ENCODE measurements at places on chromosomes 7 and 10. TPM values are rescaled to one million over a fixed set of nuclear protein-coding genes. Genes with fewer than 3 reads are reported as not detected.

DNA sequence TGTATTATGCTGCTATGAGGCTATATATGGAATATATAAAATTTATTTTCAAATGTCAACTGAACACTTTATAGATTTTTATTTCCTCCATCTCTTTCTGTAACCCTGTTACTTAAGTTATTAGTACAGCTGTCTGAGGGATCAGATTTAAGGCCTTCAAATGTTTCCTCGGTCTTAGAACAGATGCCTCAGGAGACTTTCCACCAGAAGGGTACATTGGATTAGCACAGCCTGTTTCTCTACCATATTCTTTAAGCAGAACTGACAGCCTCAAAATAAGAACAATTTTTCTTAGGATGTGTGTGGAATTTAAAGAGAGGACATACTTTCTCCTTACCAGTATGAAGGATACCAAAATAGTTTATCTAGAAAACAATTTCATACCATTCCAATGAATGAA lies 53.0 kb upstream of the HGF start:
- no peaks in the 10 kb centered on the region for H3K36me3 ChIP-seq
- DNase-seq, result no peak
- H3K27ac ChIP-seq, result no peak overlapping the region
- no peak overlapping the region for H3K4me3 ChIP-seq

CDHR1 gene
- total RNA-seq, result 0.66 TPM

- no peak overlapping the region for H3K4me3 ChIP-seq
- peaks cover 20% of the 10 kb centered on the region for H3K4me1 ChIP-seq
- peaks cover 5% of the 10 kb centered on the region for H3K27me3 ChIP-seq
- no peaks in the 10 kb centered on the region for H3K36me3 ChIP-seq
- no peak overlapping the region for H3K27ac ChIP-seq
- no peak for DNase-seq
Observed at GRCh38 chr7:159023206-159023605, 121.5 kb downstream of the VIPR2 start.

DNA sequence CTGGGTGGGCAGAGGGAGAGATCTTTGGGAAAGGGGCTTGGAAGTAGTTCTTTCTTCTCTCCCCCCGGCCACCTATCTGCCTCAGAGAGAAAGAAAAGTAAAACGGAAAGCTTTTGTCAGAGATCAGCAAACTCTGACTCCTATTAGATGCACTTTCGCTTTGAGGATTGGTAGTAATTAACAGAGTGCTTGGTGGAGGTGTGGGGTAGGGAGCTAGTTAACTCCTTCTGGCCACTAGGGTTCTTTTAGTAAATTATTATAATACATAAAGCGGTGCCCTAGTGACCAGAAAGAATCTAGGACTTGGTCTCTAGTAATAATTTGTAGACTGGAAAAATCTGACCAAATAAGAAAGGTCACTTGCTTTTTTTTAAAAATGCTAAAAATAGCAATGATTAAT lies 54.6 kb downstream of the CPVL start:
- peaks cover 16% of the 10 kb centered on the region for H3K4me1 ChIP-seq
- peak overlapping the region; percentile 77 for H3K4me3 ChIP-seq
- H3K36me3 ChIP-seq, result no peaks in the 10 kb centered on the region
- peaks cover 3% of the 10 kb centered on the region for H3K27me3 ChIP-seq
- no peak overlapping the region for H3K27ac ChIP-seq
- no peak for DNase-seq

- H3K27me3 ChIP-seq, result no peaks in the 10 kb centered on the region
- H3K27ac ChIP-seq, result no peak overlapping the region
- no peak overlapping the region for H3K4me3 ChIP-seq
- H3K4me1 ChIP-seq, result no peaks in the 10 kb centered on the region
- DNase-seq, result no peak
Observed at GRCh38 chr7:19275000-19275399, 129.8 kb upstream of the FERD3L start.

DNA sequence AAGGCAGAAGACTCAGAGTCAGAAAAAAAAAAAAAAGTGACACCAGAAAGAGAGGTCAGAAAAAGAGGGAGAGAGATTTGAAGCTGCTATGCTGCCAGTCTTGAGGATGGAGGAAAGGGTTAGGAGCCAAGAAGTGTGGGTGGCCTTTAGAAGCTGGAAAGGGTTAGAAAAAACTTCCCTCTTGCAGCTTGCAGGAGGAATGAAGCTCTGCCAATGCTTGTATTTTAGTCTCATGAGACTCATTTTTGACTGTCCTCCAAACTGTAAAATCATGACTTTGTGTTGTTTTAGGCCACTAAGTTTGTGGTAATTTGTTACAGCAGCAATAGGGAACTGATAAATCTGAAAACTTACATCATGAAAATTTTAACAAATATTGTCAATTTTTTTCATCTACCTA lies 127.7 kb upstream of the NOBOX start:
- no peaks in the 10 kb centered on the region for H3K27me3 ChIP-seq
- H3K36me3 ChIP-seq, result no peaks in the 10 kb centered on the region
- no peak for DNase-seq
- peaks cover 6% of the 10 kb centered on the region for H3K4me1 ChIP-seq

DNA sequence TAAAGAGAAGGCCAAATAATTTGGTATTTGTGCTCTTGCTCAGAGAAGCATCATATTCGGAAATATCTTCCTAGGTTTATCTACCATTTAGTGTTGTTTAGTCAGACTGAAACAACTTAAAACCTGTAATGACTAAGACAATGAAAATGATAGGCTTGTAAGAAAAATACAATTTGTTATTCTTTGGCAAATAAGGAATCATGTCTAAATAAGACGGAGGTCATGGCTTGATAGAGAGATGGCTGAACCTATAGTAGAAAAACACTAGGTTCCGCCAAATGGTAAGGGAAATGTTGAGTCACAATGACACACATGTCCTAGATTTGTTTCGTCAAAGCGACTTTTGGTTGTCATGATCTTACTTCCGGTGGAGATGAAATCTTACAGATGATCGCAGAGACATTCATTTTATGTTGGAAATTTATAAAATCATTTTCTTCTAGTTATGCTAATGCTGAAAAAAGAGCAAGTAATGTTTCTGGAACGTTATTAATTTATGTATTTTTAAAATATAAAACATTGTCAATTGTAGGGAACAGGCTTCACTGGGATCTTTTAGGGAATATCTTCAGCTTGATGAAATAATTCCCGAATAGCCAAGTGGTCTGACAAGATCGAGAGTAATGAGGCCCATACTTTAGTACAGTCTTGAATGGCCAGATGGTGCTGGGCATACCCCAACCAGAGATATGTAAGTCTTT lies 1.0 kb downstream of the SRGN start:
- peak overlapping the region; percentile 92 for H3K4me3 ChIP-seq
- peaks cover 60% of the 10 kb centered on the region for H3K4me1 ChIP-seq
- peak; percentile 51 for DNase-seq
- H3K27ac ChIP-seq, result peak overlapping the region; percentile 93
- peaks cover 43% of the 10 kb centered on the region for H3K36me3 ChIP-seq

DNA sequence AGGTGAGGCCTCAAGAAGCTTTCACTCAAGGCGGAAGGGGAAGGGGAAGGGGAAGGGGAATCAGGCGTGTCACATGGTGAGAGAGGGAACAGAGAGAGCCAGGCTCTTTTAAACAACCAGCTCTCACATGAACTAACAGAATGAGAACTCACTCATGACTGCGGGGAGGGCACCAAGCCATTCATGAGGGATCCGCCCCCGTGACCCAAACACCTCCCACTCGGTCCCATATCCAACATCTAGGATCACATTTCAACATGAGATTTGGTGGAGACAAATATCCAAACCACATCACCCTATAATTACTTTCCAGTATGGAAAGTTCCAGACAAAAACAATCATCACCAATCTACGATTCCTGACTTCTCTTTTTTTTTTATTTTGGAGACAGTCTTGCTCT lies 22.9 kb downstream of the HIP1 start:
- no peaks in the 10 kb centered on the region for H3K4me1 ChIP-seq
- no peak overlapping the region for H3K4me3 ChIP-seq
- H3K27ac ChIP-seq, result no peak overlapping the region

RPP38 gene
- 19.6 TPM for total RNA-seq

DNA sequence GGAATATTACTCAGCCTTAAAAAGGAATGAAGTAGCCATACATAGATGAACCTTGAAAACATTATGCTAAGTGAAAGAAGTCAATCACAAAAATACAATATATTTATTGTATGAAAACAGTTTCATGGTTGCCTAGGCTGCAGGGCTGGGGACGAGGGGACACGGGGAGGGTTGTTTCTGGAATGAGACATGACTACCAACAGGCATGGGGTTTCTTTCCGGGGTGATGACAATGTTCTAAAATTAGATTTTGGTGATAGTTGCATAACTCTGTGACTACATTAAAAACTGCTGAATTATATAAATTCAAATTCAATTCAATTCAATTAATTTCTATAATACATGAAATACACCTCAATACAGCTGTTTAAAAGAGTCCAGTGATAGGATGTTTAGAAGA lies 88.0 kb downstream of the ARHGAP22 start:
- peaks cover 19% of the 10 kb centered on the region for H3K27me3 ChIP-seq
- no peak overlapping the region for H3K27ac ChIP-seq
- H3K36me3 ChIP-seq, result no peaks in the 10 kb centered on the region
- no peak overlapping the region for H3K4me3 ChIP-seq

GRCh38 chr10:91154842-91155241 lies 65.6 kb upstream of the PCGF5 start:
- peaks cover 6% of the 10 kb centered on the region for H3K4me1 ChIP-seq
- peaks cover 23% of the 10 kb centered on the region for H3K27me3 ChIP-seq
- H3K4me3 ChIP-seq, result no peak overlapping the region
- H3K27ac ChIP-seq, result no peak overlapping the region
- DNase-seq, result no peak

DNA sequence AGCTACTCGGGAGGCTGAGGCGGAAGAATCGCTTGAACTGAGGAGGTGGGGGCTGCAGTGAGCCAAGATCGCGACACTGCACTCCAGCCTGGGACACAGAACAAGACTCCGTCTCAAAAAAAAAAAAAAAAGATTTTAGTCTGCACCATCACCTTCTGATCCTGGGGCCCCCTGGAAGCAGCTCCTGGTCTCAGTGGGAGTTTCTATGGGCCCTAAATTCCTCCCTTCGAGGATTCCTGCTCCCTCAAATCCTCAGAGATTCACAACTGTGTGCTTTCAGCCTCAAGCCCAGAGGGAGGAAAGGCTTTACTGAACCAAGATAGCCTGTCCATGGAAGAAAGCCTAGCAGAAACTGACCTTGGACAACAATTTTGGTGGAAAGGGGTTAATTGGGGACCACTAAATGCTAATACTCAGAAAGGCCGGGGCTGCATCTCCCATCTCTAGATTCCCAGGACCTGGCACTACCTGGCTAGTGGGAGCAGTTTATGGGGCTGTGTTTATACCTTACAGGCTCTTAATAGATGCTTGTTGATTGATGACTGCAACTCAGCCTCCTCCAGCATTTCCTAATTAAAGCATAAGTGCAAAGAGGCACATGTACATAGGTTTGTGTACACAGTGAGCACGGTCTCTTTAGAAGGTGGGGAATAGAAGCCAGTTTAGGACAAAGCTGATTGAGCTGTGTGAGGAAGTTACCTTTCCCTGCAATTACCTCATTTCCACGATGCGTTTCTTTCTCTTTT lies 9.2 kb upstream of the FGFR2 start:
- no peaks in the 10 kb centered on the region for H3K4me1 ChIP-seq
- H3K27ac ChIP-seq, result no peak overlapping the region
- no peaks in the 10 kb centered on the region for H3K36me3 ChIP-seq
- no peak overlapping the region for H3K4me3 ChIP-seq
- no peak for DNase-seq
- peaks cover 6% of the 10 kb centered on the region for H3K27me3 ChIP-seq

CLRN3 gene
- total RNA-seq, result not detected

- H3K27me3 ChIP-seq, result peaks cover 33% of the 10 kb centered on the region
- DNase-seq, result peak; percentile 69
- peaks cover 20% of the 10 kb centered on the region for H3K4me1 ChIP-seq
- no peaks in the 10 kb centered on the region for H3K36me3 ChIP-seq
Observed at GRCh38 chr10:29998142-29998808, 61.1 kb downstream of the JCAD start.

- peak overlapping the region; percentile 73 for H3K27ac ChIP-seq
- no peaks in the 10 kb centered on the region for H3K36me3 ChIP-seq
- H3K27me3 ChIP-seq, result peaks cover 2% of the 10 kb centered on the region
- H3K4me3 ChIP-seq, result peak overlapping the region; percentile 13
- no peak for DNase-seq
Observed at GRCh38 chr7:130276796-130277762, 10.4 kb downstream of the CPA2 start.

GPR158 gene
- total RNA-seq, result not detected

DNA sequence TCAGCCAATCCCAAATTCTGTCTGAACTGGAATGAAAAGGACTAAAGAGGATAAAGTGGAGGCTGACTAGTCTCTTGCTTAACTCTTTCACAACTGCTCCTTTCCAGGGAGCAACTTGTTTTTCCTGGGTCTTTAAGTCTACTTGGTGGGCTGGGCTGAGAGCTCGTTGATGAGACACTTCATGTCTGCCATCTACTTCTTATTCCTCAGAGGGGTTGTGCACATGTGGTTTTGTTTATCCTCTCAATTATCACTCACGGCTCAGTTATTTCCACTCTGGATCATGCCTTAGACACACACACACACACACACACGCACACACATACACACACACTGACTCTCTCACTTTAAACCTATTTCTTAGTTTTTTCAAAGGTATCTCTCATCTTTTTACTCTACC lies 298.6 kb upstream of the MTPN start:
- H3K36me3 ChIP-seq, result no peaks in the 10 kb centered on the region
- no peaks in the 10 kb centered on the region for H3K4me1 ChIP-seq
- no peaks in the 10 kb centered on the region for H3K27me3 ChIP-seq
- DNase-seq, result no peak
- no peak overlapping the region for H3K4me3 ChIP-seq

DNA sequence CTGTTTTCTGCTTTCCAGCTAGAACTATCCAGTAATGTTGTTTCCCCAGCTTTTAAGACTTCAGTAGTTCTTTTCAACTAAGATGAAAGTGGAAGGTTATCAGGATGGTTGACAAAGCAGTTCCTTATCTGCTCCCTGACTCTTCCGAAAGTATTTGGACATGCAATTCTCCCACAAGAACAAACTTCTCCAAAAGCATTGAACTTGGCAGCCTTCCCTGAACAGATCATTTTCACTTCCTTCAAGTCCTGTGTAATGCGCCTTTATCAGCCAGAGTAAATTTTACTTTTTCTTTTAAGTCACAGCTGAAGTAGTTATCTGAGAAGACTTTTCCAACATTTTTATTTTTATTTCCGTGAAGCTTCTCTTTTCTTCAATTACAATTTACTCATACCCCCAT lies 39.7 kb downstream of the CDC14C start:
- no peaks in the 10 kb centered on the region for H3K27me3 ChIP-seq
- no peaks in the 10 kb centered on the region for H3K4me1 ChIP-seq
- no peak overlapping the region for H3K27ac ChIP-seq

- no peaks in the 10 kb centered on the region for H3K36me3 ChIP-seq
- DNase-seq, result no peak
- no peak overlapping the region for H3K27ac ChIP-seq
- H3K4me3 ChIP-seq, result no peak overlapping the region
- peaks cover 8% of the 10 kb centered on the region for H3K27me3 ChIP-seq
Observed at GRCh38 chr7:108073305-108074070, 56.7 kb downstream of the LAMB4 start.

GRCh38 chr10:125089469-125089868 lies 70.9 kb downstream of the CTBP2 start:
- H3K4me3 ChIP-seq, result no peak overlapping the region
- DNase-seq, result no peak
- H3K27ac ChIP-seq, result no peak overlapping the region

GRCh38 chr7:55061726-55062499 lies 43.1 kb downstream of the EGFR start:
- H3K36me3 ChIP-seq, result no peaks in the 10 kb centered on the region
- no peak for DNase-seq
- no peak overlapping the region for H3K27ac ChIP-seq
- peaks cover 7% of the 10 kb centered on the region for H3K27me3 ChIP-seq

All from activated T-helper 1 cell treated with anti-CD3 and anti-CD28 coated beads, Interleukin-12 subunit alpha, Interleukin-12 subunit beta, Interleukin-2, Interleukin-4 antibody, amounts not matched to agents 30 ng/mL and 10 ng/mL and 1 ng/mL, durations not matched to agents 14 hours and 24 hours and 36 hours (primary cell).